ENCODE measurements at places on chromosomes 11 and 22. TPM values are rescaled to one million over a fixed set of nuclear protein-coding genes. Genes with fewer than 3 reads are reported as not detected.

Gene PTPRCAP
- 1.1 TPM for polyA plus RNA-seq

- no peak for DNase-seq
Observed at GRCh38 chr11:116871248-116871647, 33.8 kb upstream of the APOA1 start.

DNA sequence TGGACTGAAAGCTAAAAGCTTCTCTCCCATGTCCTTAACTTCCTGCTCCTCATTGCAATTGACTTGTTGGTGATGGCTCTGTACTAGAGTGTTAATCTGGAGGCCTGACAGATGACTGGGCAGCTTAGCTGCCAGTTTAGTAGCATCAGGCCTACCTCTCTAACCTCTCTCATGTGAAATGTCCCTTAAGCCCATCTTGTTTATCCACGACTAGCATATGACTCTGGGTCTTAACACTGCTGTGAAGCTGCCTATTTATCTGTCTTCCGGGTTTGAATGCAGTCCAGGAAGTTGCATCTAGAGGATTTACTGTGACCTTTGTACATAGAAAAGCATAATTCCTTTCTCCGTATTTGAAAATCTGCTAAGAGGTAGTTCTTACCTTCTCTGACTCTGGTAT lies 85.3 kb upstream of the HORMAD2 start:
- no peak for DNase-seq

DNA sequence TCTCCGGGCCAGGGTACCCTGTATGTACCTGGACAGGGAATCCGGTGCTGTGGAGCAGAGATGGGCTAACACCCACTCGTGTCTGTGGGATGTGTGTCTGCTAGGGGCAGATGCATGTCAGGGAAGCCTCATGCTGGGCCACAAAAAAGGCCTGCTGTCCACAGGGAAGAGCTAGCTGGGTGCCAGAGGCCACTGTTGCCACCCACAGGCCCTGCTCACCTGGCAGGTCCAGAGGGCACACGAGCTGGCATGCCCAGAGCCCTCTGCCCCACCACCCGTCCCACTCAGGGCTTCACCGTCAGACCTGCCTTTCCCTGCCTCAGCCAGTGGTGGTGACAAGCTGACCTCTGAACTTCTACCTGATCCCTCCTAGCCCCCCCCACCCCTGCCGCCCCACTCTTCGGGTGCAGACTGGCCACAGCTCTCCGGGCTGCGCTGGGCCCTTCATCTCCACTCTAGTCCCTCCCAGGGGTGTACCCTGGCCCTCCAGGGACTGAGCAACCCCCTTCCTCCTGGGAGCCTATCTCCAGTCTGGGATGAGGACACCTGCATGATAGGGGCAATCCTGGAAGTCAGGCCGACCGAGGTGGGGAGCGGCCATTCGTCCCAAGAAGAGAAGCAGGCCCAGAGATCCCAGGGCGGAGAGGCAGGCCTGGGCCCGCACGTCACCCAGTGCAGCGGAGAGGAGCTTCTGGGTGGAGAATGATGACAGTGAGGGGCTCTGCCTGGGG lies 1.4 kb downstream of the SLC25A22 start:
- DNase-seq: no peak

DNA sequence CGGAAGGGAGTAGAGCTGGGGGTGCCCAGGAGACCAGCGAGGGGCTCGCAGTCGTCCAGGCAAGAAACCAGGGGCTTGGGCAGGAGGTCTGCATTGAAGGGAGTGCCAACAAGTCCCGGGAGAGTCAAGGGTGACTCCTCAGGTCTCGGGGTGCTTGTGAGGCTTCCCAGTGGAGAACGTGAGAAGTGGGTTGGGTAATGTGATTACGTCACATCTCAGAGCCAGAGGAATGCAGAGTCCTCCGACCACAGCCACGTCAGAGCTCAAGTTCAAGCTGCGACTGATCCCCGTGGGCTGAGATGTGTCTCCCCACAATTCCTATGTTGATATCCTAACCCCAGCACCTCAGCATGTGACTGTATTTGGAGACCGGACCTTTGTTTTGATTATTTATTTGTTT lies 89.7 kb upstream of the SHANK2 start:
- no peak for DNase-seq

- DNase-seq: no peak
Observed at GRCh38 chr22:44195189-44195871, 14.6 kb downstream of the PARVG start.

All from forelimb muscle (tissue), 1 donor.